ENCODE measurements at places on chromosomes 6 and 20.

DNA sequence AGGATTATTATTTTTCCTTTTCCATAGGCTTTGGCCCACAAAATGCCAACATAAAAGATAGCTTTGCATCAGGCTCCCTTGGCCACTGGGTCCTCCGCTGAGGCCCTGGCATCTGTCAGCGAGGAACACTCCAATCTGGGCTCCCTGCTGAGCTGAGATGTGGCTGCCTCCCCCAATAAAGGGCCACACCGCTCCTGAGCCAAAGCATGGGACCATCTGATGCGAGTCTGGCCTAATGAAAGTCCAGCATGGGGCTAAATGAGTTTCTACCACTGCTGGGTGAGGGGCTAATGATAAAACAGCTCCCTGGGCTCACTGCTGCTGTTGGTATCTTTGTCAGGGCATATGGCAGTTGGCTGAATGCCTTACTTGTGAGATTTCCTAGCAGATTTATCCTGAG, 817.5 kb upstream of the SLC35B3 start:
- DNase-seq = no peak

- DNase-seq = no peak
Measured at GRCh38 chr6:41073968-41074691, 1.4 kb downstream of the NFYA start.

- DNase-seq = no peak
Measured at GRCh38 chr6:104325341-104326172, 534.2 kb downstream of the HACE1 start.

DNA sequence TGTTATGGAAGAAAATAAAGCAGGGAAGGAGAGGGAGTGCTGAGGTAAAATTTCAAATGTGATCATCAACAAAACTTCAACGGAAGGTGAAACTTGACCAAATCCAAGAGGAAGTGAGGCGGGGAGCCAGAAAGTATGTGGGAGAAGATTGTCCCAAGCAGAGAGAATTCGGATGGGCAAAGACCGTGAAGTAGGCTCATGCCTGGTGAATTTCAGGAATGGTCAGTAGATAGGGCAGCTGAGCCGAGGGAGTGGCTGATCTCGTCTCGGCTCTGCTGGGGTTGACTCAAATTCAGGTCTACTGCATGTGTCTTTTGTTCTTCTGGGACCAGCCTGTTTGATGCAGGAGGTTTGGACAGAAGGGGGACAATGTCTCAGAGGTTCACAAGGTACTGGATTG, 7.0 kb upstream of the CSNK2A1 start:
- DNase-seq = no peak

GRCh38 chr6:107266563-107266962, 151.2 kb upstream of the BEND3 start:
- DNase-seq = no peak

GRCh38 chr6:112050429-112050828, 3.5 kb upstream of the CCN6 start:
- DNase-seq = no peak

- no peak for DNase-seq
Measured at GRCh38 chr6:82493467-82493866, 129.8 kb downstream of the TPBG start.

DNA sequence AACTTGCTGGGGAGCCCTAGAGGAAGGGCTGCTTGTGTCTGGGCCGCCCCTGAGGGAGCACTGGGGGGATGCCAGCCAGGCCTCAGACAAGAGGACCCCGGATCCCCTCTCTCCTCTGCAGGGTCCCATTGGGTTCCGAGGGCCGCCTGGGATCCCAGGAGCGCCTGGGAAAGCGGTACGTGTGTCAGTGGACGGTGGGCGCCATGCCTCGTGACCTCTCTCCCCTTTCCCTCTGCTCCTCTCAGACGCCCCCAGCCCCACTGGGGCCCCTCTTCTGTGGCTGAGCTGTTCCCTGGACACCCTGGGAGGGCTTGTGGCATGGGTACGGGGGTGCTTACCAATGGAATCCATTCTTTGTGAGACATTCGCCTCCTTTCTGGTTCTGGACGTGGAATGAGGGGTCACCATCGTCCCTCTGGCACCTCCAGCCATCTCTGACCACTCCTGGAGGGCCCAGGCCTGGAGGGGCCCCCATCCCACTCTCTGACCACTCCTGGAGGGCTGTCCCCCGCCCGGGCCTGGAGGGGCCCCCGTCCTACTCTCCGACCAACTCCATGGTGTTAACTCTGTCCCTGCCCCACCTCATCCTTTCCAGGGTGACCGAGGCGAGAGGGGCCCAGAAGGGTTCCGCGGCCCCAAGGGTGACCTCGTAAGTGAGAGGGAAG, 9.9 kb downstream of the COL9A3 start:
- DNase-seq = no peak

DNA sequence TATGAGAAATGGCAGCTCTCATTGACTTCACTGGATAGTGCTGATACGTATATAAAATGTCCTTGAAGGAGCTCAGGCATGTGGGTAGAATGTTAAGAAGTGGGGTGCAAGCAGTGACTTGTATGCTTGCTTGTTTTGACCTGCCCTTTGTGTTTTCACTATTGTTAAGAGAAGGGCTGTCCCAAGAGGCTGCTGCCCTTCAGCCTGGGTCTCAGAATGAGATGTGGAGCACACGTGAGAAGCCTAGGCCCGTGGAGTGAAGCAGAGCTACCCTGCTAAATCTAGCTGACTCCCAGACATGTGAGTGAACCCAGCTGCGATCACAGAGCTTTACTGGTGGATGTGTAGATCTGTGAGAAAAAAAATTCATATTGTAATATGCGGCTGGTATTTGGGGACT, 305.3 kb upstream of the RGS17 start:
- no peak for DNase-seq

GRCh38 chr6:112886415-112886814, 539.3 kb downstream of the RFPL4B start:
- no peak for DNase-seq

GRCh38 chr6:163992701-163993100, 578.2 kb downstream of the QKI start:
- DNase-seq = no peak

DNA sequence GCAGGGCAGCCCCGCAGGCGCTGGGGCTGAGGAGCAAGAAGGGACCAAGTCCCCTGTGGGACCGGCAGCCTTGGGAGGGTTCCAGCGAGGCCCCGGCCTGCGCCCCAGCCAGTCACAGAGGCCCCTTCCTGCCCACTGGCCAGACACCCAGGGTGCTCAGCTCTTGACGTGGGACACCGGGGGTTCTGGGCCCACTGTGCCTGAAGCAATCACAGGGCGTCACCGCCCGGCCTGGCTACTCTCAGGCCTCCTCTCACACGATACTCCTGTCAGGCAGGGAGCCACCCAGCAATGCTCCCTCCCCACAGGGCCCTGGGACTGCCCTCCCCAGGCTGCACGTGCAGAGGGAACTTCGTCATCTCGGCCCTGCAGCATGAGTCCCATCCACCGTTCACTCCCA, 14.5 kb downstream of the TAF4 start:
- no peak for DNase-seq

DNA sequence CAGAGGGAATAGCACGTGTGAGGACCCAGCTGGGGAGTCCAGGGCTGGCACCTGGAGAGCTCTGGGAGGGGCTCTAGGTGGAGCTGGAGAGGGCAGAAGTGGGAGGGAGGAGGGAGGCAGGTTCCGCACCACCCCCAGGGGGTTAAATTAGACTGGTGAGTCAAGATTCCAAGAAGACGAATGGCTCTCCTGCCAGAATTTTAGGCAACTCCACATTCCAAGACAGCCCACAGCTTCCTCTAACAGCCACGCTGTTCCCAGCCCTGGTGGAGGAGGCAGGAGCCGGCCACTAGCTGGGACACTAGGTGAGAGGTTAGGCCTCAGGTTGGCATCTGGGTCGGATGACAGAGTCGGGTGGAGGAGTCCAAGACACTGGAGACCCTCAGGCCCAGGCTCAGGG, 60.2 kb downstream of the TFAP2C start:
- no peak for DNase-seq

DNA sequence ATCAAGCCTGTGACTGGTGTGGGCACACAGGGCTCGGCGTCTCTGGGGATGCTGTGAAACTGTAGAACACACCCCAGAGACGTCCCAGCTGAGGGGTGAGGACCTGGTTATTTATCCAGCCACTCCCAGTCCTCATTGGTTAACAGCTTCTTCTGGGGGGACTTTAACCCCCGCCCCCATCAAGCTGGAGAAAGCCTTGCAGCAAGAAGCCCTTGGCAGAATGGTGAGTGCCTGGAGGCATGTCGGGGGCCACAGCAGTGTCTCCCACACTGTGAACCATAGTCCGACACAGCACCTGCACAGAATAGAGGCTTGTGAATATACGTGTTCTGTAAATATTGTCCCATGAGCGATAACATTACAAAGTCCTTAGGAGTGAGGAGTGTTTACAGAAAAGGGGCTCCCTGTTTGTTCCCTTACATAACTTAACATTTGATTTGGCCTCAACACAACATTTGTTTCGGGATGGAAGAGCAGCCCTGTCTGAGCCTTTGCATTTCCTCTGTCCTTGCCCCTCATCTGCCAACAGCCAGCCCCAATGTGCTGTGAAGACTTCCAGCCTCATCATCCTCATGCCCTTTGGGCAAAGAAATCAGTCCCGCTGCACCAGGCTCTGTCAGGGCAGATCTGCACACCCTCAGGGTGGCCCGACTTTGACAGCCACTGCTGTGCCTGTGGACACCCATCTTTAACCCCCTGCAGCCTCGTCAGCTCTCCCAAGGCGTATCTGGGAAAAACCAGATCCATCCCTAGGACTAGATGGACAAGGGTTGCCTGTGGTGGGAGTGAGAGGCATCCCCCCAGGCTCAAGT, 2.2 kb upstream of the RRBP1 start:
- no peak for DNase-seq

GRCh38 chr6:45577836-45578504, 200.2 kb upstream of the SUPT3H start:
- no peak for DNase-seq

GRCh38 chr6:41732591-41733359, 2.6 kb downstream of the TFEB start:
- peak; percentile 5 for DNase-seq

DNA sequence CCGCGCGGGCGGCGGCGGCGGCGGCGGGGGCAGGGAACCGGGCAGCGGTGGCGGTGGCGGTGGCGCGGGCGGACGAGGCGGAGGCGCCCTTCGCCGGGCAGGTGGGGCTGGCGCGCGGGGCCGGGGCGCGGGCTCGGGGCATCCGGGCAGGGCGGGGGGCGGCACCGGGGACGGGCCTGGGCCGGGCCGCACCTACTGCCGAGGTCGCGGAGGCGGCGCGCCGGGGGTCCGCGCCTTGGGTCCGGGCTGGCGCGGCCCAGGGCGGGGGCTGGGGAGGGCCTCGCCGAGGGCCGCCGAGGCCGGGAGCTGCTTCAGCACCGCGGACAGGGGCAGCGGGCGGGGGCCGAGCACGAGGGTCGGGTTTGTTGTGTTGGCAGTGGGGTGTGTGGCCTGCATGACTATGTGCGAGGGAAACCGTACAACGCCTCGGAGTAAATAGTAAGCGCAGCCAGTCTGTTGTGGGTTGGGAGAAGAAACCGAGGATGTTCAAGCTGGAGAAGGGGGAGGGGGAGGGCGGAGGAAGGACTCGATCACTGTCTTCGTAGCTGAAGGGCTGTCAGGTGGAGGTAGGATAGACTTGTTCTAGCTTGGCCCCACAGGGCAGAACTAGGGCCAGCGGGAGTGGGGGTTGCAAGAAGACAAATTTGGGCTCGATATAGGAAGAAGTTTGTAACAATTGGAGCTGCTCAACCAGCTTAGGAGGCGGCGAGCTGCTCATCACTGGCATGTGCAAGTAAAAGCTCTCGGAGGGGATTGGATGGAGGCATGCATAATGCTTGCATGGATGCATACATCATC, 593 bp downstream of the MMP24 start:
- peak; percentile 23 for DNase-seq

DNA sequence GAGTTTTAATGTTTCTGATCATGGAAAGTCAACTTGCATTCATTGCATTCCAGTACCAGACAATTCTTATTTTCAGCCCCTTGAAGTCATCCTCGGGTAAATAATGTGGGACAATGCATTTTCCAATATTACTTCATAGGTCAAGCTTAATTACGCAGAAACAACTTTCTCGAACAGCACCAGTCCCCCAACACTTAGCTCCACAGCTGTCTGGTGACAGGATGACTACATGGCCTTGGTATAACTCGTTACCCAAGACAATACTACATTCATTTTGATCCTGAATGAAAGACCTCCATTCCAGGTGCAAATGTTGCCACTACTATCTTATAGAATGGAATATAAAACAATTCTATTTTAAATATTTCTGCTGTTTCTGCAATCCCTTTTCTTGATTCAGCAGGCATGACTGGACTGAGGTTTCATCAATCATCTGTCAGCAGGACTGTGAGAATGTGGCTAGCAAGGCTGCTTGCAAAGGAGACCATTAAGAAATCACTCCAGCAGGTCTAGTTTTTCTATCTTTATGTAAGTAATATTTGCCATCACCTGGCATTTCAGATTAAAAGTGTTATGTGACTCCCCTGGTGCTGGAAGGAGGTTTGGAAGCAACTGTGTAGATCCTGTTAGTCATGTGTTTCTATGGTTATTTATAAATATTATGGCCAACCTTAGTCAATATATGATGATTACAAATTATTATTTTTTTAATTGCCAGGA, 147.9 kb downstream of the HAO1 start:
- no peak for DNase-seq

GRCh38 chr20:50372770-50373088, 137.5 kb upstream of the PTPN1 start:
- DNase-seq = no peak

- no peak for DNase-seq
Measured at GRCh38 chr6:109023356-109023925, 71.2 kb downstream of the SESN1 start.

DNA sequence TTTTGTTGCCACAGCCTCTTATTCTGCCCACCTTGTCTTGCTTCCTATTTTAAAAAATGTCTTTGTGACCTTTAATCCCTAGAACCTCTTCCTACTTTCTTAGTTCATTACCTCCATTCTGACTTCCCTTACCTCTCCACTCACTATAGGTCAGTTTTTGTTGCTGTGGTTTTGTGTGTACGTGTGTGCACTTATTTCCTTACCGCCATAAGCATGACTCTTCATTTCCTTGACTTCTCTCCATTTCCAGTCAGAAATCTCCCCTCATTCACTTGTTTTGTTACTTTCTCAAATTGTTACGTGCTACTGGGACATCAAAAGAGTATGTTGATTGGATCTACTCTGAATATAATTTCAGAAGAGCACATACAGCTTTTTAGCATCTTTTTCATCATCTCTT, 26.6 kb downstream of the SF3B5 start:
- no peak for DNase-seq

GRCh38 chr6:40389254-40389653, 197.9 kb downstream of the LRFN2 start:
- no peak for DNase-seq
